ENCODE measurements at places on chromosomes 1 and 21.

DNA sequence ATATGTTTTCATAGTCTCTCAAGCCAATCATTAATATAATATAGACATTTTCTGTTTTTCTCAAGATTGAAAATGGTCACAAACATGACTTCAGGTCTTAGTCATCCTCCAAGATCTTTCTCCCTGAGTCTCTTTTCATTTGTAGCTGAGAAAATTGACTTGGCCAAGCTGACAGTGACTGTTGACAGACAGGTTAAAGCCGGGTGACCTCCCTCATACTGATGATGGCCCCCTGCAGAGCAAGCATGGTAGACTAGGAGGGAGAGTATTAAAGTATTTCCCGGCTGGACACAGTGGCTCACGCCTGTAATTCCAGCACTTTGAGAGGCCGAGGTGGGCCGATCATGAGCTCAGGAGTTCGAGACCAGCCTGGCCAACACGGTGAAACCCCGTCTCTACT, 6.8 kb upstream of the KIAA1614 start:
- no peak for DNase-seq

DNA sequence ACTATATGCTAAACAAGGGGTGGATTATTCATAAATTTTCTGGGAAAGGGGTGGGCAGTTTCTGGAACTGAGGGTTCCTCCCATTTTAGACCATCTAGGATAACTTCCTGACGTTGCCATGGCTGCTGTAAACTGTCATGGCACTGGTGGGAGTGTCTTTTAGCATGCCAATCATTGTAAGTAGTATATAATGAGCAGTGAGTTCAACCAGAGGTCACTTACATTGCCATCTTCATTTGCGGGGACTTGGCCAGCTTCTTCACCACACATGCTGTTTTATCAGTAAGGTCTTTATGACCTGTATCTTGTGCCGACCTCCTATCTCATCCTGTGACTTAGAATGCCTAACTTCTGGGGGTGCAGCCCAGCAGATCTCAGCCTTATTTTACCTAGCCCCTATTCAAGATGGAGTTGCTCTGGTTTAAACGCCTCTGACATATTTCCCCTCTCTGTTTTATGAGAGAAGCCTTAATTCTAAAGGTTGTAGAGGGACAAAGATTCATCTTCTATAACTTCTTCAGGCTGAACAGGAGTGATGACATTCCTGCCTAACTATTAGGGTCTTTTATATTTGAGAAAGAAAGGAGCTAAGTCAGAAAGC, 60.4 kb downstream of the DIP2A start:
- no peak for DNase-seq

- DNase-seq: no peak
Observed at GRCh38 chr1:78624035-78624434, 3.8 kb downstream of the IFI44L start.

DNA sequence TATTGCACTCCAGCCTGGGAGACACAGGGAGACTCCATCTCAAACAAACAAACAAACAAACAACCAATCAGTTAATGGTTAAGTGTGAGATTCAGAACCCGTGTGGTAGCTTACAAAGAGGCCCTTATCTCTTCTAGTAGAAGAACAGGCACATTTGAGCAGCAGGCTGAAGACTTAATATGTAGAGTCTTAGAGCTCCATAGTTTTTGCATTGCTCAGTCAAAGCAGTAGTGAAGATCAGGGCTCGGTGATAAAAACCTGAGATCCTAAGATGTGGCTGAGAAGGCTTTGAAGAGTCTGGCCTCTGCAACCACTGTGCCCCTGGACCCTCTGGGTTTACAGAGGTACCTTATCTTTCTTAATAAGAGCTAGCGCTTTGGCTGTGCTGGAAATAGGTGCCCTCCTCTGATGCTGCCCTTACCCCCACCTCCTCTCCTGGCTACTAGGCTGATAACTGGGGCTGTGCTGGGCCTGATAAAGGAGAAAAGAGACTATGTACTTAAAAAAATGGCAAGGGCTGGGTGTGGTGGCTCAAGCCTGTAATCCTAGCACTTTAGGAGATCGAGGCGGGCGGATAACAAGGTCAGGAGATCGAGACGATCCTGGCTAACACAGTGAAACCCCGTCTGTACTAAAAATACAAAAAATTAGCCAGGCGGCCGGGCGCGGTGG, 10.5 kb upstream of the UCK2 start:
- no peak for DNase-seq

DNA sequence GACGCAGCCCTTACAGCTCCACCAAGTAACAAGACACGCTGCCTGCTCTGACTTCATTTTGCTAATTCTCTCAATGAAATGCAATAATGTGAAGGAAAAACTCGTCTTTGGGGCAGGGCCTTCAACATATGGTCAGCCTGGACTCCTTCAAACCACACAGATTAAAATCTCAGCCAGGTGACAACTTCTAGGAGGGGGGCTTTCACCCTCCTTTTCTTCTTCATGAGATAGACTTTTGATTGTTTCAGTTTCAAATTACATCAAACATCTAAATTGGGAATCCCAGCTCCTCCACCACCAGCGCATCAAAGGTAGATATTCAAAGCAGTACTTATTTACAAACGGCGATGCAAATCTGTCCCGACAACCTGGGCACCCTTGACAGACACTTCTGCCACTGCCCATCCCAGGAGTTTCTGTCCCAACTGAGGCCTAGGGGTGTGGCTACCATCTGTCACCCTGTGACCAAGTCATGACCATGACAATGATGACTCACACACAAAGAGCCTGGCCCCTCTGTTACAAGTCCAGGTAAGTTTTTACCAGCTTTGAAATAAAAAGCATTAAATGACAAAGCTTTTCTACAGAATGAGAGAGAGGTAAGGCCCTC, 29.7 kb downstream of the SSBP3 start:
- no peak for DNase-seq

DNA sequence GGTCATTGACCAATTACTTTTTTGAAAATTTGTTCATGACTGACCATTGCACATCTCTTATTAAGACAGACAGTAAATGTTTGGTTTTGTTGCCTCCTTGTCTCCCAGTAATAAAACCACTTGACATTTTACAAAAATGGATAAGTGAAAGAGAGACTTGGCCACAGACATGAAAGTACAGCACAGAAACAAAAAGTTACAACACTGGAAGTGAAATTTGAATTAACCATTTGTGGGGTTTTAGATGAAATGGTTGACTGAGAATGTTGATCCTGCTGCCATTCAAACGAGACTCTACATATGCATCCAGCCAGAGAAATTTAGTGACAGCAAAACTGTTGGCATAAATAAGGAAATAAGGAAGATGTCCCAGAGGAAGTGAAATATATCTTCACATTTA, 79.3 kb upstream of the B3GALT2 start:
- no peak for DNase-seq

DNA sequence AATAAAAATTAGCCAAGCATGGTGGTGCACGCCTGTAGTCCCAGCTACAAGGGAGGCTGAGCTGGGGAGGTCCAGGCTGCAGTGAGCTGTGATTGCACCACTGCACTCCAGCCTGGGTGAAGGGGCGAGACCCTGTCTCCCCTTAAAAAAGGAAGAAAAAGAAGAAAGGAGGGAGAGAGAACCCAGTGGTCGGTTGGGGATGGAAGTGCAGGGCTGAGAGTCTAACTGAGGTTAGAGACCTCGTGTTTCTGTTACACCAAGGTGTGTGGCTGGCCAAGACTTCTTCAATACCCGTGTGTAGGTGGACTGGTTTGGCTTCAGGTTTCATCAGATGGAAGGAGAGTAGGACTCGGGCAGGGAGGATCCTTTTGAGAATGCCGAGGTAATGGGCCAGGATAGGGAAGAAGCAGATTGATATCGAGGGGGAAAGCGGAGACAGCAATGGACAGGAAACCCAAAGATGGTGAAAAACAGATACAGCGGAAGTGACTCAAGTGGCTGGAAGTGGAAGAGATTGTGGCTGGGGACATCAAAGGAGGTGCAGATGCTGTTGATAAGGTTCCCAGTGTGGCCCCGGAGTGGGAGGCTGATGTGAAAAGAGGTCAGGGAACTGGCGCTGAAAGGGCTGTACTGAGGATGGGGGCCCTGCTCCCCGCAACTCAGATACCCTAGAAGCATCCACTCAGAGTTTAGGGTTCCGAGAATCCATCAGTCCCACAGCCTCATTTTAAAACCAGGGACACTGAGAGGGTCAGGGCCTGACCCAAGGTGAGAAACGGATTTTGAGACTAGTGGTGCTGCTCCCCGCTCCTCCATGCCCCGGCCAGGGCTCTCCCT, 681 bp upstream of the UBXN10 start:
- no peak for DNase-seq

- no peak for DNase-seq
Observed at GRCh38 chr1:68777851-68778250, 281.0 kb upstream of the DEPDC1 start.

DNA sequence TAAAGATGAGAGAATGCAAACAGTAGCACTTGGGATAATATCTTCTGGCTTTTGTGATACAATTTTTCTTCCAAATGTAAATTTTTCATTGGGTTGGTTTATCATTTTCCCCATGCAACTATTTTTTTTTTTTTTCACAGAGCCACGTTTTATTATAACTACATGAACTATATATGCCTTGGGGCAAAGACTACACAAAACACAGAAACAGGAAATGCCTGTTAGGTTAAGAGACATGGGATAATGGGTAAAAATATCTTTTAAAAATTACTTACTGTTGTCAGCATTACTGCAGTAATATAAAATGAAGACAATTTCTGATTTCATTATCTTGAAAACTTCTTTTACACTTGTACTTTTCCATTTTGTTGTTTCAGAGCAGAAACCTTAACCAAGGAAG, 74.6 kb downstream of the DISP1 start:
- no peak for DNase-seq

- DNase-seq: no peak
Observed at GRCh38 chr1:205840146-205840923, 9.6 kb downstream of the PM20D1 start.

GRCh38 chr1:224720216-224720615, 104.1 kb downstream of the CNIH3 start:
- no peak for DNase-seq

DNA sequence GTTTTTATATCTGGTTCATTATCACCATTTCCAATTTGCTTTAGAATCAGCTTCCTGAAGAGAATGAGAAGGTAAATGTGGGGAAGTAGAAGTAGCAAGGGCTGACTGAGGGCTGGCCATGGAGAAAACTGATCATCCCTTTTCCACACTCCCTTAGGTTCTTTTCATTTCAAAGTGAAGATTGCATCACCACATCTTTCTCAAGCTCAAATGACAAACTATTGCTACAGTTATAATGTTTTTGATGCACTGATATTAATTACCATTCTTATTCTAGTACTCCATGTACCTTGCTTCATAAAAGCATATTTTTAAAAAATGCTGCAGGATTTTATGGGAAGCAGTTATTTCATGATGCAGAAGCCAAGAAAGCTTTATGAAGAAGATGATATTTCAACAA, 7.9 kb upstream of the AK5 start:
- no peak for DNase-seq

DNA sequence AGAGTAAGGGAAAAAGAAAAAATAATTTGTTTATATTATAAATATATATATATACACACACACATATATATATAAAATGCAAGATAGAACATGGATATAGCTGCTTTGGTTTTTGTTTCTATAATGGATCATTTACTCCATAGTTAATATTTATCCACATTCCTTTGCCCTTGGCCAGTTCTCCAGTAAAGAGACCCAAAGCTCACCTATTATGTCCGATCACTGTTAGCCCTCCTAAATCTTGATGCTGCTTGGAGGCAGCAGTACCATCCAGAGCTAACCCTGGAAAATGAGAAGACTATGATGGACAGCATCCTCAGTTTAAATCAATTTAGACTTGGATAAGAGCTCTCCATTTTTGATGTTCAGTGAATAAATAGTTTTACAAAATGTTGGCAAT, 407.7 kb downstream of the PLPP3 start:
- no peak for DNase-seq

GRCh38 chr1:232835166-232835565, 29.9 kb downstream of the MAP10 start:
- no peak for DNase-seq

GRCh38 chr1:231750818-231751362, 124.3 kb downstream of the DISC1 start:
- DNase-seq: no peak

DNA sequence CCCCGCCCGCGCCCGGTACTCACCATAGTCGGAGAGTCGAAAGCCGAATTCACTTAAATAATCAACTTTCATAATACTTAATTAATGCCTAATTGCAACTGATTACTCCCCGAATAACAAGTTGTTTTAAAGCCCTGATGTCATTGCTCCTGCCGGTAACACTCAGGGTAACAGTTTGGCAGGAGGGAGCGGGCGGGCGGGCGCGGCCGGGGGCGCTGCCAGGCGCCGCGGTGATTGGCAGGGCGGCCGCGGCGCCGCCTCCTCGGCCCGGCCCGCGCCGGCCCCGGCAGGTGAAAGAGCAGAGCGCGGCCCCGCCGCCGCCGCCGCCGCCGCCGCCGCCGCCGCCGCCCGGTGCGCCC, 102.2 kb downstream of the CASZ1 start:
- DNase-seq: peak; percentile 34

DNA sequence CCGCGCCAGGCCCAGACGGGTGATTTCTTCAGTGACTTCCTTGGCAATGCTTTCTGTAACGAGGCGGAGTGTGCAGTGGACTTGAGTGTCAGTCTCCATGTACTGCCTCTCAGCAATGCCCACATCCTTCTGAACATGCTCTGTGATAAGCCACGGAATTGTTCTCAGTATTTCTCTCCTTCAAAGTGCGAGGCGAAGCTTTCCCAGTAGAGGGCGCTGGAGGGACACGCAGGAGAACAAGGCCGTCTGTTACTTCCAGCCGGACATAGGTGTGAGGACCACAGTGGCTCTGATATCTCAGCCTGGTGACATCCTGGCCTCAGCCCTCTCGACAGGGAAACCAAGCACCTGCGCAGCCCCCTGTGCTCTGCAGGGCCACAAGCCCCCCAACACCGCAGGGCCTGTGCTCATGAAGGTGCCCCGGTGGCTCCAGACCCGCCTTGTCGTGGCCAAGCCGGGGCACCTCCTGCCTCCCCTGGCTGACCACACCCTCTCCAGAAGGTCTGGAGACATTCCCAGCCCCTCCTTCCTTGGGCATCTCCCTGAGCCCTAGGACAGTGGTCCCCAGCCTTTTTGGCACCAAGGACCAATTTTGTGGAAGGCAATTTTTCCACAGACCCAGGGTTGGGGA, 46.1 kb upstream of the BACE2 start:
- peak; percentile 86 for DNase-seq

GRCh38 chr1:27234049-27234882, at the start of gene WDTC1:
TSS of gene WDTC1 (plus strand) at chr1:27234632. CDS start at chr1:27261055, 26,423 bp downstream.
- DNase-seq: peak; percentile 97

All from muscle of back (tissue), 13 donors.